Trophoblast cell (in vitro differentiated cells and primary cell): ENCODE measurements at places on chromosomes 2 and 18.
A peak's percentile ranks its signal among the peaks of the same experiment; 100 is the strongest.

DNA sequence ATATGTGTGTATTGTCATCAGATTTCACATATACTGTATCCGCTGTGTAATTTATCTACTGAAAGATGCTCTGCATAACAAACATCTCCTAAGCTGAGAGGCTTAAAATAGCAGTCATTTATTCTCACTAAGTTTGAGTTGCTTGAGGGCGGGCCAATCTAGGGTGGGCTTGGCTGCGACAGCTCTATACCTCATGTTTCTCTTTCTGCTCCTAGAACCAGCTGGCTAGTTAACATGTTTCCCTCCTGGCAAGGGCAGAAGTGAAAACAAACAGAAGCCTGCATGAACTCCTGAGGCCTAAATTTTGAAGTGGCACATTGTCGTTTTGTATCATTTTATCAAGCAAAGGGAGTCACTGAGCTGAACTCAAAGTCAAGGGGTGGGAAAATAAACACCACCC, 585.0 kb upstream of the VRK2 start:
- H3K36me3 ChIP-seq = no peaks in the 10 kb centered on the region
- no peak overlapping the region for H3K27ac ChIP-seq
- no peaks in the 10 kb centered on the region for H3K4me1 ChIP-seq
- DNase-seq = no peak
- no peaks in the 10 kb centered on the region for H3K27me3 ChIP-seq

GRCh38 chr18:51107082-51107481, 77.1 kb downstream of the SMAD4 start:
- no peak overlapping the region for H3K27ac ChIP-seq
- H3K4me3 ChIP-seq = no peak overlapping the region
- H3K27me3 ChIP-seq = no peaks in the 10 kb centered on the region

DNA sequence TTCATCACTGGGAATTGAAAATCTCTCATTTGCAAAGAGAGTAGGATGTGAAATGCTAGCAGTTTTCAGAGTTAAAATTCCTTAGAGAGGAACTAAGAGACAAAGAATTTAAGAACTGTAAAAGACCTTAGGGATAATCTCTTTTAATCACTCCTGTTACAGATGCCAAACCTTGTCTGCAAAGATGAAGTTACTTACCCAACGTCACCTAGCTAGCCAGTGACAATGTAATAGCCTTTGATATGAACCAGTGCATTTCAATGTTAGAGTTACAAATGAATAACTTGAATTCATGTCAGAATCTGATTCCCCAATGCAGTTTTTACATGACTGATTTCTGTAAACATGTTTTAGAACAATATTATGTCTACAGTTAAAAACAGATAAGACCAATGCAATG, 190.1 kb downstream of the LRP1B start:
- no peak overlapping the region for H3K4me3 ChIP-seq
- no peaks in the 10 kb centered on the region for H3K36me3 ChIP-seq
- no peak overlapping the region for H3K27ac ChIP-seq
- H3K27me3 ChIP-seq = no peaks in the 10 kb centered on the region

DNA sequence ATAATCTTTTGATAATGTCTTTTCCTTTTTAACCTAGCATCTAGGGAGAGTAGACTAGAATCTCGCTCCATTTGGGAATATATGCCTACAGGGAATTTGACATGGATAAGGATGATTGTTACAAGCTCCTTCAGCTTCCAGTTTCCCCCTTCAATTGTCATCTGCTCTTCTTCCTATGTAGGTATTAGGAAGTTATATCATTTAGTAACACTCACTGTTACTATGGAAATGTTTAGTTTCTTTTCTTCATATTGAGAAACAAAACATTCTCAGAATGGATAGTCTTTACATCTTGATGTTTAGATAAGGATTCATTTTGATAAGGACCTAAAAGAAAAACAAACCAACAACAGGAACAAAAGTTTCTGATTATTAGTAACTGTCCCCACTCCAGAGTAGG, 127.6 kb downstream of the PHLPP1 start:
- H3K27ac ChIP-seq = no peak overlapping the region
- no peaks in the 10 kb centered on the region for H3K27me3 ChIP-seq
- H3K4me1 ChIP-seq = no peaks in the 10 kb centered on the region
- H3K36me3 ChIP-seq = no peaks in the 10 kb centered on the region
- H3K4me3 ChIP-seq = no peak overlapping the region
- peak; percentile 73 for DNase-seq

- no peak for DNase-seq
- H3K27me3 ChIP-seq = no peaks in the 10 kb centered on the region
- H3K27ac ChIP-seq = no peak overlapping the region
- no peaks in the 10 kb centered on the region for H3K4me1 ChIP-seq
- no peaks in the 10 kb centered on the region for H3K36me3 ChIP-seq
Measured at GRCh38 chr2:120498576-120499394, 152.8 kb downstream of the INHBB start.

- no peaks in the 10 kb centered on the region for H3K27me3 ChIP-seq
- DNase-seq = no peak
- no peak overlapping the region for H3K27ac ChIP-seq
Measured at GRCh38 chr2:177712462-177712861, 319.9 kb downstream of the AGPS start.

GRCh38 chr18:28175930-28176697, 816 bp downstream of the CDH2 start:
- no peak overlapping the region for H3K27ac ChIP-seq
- H3K27me3 ChIP-seq = peaks cover 22% of the 10 kb centered on the region
- peak; percentile 40 for DNase-seq
- no peaks in the 10 kb centered on the region for H3K36me3 ChIP-seq
- H3K4me3 ChIP-seq = peak overlapping the region; percentile 79

GRCh38 chr2:219782737-219783348, 155.4 kb downstream of the SLC4A3 start:
- H3K4me1 ChIP-seq = no peaks in the 10 kb centered on the region
- DNase-seq = no peak
- no peaks in the 10 kb centered on the region for H3K36me3 ChIP-seq
- H3K4me3 ChIP-seq = no peak overlapping the region
